ENCODE measurements at places on chromosomes 3 and 15.
A peak's percentile ranks its signal among the peaks of the same experiment; 100 is the strongest.

DNA sequence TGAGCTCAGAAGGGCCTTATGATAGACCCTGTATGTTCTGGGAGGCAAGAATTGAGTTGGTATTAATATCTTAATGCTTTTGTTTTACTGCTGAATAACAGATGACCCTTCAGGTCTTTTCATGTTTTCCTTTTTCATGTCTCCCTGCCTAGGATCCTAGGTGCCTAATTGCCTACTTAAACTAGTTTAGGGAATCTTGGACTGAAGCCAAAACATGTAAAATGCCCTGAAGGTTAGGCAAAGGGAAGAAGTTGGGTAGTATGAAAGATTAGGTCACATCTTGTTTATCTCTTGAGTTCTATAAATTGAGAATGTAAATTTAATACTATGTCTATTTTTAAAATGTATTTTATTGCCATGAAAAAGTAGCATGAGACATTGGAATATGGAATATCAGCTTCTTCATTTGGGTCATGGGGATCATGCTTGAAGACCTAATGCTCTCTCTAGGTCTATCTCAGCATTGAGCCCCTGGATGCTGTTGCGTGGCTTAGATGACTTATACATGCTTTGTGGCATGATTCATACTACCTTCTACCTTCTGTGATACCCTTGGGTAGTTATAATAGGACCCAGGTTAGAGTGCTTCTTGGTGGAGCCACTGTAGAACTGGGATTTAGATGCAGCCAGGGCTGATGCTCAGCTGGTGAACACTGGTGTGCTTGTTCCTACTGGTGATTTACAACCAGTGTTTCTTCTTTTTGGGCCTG lies 26.4 kb downstream of the RBM6 start:
- no peak for DNase-seq

- DNase-seq: no peak
Measured at GRCh38 chr3:127291114-127291513, 3.3 kb upstream of the PRR20G start.

DNA sequence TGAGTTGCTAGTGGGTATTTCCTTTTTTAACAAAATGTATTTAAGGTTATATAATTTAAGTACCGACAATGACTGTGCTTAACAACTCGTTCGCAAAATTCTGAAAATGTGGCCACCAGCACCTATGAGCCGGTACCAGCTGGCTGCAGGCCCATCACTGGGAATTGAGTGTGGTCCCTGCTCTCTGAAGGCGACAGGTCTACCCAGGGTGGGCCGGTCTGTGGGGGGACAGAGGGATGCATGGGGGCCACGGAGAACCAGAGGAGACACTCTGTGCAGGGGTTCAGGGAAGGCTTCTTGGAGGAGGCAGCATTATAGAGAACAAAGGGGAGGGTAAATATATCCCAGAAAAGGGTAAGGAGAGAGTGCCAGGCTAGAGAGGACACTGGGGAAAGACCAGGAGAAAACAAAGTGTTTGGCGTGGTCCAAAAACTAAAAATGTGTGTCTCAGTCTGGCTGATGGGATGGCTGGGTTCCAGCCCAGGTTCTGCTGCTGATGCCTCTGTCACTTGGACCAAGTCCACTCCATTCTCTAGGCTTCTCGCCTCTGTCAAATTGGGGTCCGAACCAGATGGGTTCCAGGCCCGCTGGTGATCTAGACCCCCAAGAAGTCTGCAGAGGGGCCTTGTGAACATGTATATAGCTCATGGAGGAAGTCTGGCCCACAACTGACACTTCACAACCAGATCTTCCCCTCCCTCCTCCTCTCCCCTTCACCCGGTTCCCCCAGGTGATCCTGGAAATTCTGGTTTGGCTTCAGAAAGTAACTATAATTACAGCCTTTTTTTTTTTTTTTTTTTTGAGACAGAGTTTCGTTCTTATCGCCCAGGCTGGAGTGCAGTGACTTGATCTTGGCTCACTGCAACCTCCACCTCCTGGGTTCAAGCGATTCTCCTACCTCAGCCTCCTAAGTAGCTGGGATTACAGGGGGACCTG lies 10.7 kb upstream of the CYP11A1 start:
- no peak for DNase-seq

- DNase-seq: no peak
Measured at GRCh38 chr15:63826528-63826927, 7.2 kb downstream of the HERC1 start.

DNA sequence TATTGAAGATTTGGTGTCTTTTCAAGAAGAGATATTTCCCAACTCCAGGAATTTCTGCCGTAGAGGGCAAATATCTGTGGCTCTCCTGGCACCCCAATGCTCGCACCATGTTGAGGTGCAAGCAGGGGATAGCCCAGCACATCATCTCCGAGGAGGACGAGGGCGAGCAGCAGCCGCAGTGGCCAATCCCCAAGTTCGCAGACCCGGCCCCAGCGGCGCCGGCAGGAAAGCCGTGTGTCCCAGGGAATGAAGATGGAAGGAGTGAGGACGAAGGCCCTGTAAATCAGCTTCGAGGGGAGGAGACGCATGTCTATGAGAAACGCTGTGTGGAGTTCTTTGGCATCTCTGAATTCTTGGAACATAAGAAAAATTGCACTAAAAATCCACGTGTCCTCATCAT lies 213.4 kb upstream of the UBE2E2 start:
- DNase-seq: no peak

DNA sequence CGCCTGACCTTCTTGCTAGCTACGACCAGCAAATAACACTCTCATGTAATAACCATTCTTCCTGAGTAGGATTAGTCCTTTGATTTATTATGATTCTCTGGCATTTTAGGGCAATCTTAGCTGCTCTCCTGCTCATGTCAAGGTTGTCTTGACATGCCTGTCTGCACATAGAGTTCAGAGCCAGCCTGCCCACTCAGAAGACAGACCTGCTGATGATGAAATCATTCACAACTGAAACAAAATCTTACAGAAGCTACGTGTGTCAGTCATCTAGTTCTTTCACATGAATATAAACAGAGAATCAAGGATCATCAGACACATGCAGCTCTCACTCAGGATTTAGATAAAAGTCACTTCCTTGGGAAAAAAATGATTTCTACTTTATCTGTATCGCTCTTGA lies 173.6 kb upstream of the LYSMD4 start:
- no peak for DNase-seq

DNA sequence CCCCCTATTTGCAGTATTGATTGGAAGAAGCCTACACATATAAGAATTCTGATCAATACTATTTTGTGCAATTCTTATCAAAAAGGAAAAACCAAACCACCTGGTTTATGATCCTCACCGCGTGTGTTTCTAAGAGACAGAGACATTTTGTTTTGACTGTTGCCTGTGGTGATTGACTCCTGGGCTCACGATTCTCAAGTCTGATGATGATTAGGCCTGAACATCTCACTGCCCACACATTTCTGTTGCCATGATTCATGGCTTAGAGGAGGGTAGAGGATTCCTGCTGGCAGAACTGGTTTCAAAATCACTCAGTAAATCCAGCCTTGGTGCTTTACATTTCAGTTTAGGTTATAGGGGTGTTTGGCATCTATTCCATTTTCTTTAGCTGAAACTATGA lies 88.3 kb upstream of the UBE3A start:
- DNase-seq: no peak

- peak; percentile 7 for DNase-seq
Measured at GRCh38 chr3:42547401-42547945, 34.3 kb downstream of the SEC22C start.

DNA sequence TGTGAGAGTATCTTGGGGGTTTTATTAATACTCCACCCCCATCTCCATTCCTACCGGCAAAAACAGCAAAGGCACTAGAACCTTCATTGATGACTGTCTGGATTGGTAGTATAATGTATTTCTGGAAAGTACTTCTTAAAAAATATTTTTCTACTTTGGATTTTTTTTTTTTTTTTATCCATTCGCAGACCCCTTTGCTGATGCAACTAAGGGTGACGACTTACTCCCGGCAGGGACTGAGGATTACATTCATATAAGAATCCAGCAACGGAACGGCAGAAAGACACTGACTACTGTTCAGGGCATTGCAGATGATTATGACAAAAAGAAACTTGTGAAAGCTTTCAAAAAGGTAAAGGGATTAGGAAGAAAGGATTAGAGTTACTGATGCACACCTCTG lies 1.2 kb downstream of the EIF1B start:
- DNase-seq: no peak

GRCh38 chr15:92545996-92546395 lies 109.6 kb downstream of the FAM174B start:
- DNase-seq: no peak

DNA sequence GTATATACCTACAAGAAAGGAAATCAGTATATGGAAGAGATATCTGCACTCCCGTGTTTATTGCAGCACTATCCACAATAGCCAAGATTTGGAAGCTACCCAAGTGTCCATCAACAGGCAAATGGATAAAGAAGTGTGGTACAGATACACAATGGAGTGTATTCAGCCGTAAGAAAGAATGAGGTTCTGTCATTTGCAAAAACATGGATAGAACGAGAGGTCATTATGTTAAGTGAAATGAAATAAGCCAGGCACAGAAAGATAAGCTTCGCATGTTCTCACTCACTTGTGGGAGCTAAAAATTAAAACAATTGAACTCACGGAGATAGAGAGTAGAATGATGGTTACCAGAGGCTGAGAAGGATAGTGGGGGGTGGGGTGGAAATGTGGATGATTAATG lies 53.1 kb downstream of the FAM81A start:
- no peak for DNase-seq

DNA sequence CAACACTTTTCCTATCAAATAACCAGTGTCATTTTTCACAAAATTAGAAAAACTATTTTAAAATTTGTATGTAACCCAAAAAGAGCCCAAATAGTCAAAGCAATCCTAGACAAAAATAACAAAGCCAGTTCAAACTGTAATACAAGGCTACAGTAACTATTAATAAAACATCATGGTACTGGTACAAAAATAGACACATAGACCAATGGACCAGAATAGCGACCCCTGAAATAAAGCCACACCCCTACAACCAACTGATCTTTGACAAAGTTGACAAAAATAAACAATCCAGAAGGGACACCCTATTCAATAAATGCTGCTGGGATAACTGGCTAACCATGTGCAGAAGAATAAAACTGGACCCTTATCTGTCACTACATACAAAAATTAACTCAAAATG lies 19.9 kb downstream of the TM4SF18 start:
- DNase-seq: no peak

DNA sequence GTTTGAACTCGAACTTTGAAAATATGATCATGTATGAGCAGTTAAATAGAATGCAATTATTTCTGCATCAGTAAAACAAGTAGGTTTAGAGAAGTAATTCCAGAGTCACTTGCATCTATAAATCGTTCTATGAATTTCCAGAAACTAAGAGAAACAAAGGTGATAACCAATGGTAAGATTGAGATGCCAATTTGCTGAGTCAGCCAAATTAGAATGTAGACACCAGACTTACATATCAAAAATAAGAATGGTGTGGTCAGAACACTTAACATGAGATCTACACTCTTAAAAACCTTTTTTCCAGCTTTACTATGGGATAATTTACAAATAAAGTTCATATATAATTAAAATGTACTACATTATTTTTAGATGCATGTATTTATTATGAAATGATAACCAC lies 1435.9 kb downstream of the OTOL1 start:
- no peak for DNase-seq

- no peak for DNase-seq
Measured at GRCh38 chr3:157438194-157438730, 1.6 kb downstream of the PTX3 start.

GRCh38 chr3:41448396-41448795 lies 249.1 kb downstream of the CTNNB1 start:
- no peak for DNase-seq

- DNase-seq: no peak
Measured at GRCh38 chr3:102670986-102671385, 236.2 kb downstream of the ZPLD1 start.

All from GM04504 (cell line).